ENCODE measurements at places on chromosomes 7 and 10. TPM values are rescaled to one million over a fixed set of nuclear protein-coding genes. Genes with fewer than 3 reads are reported as not detected.

Gene WASL
- total RNA-seq, result 24.2 TPM

Gene PLXNA4
- 0.40 TPM for total RNA-seq

Gene GRM3
- total RNA-seq, result not detected

Gene TUBAL3
- 0.24 TPM for total RNA-seq

Gene CFTR
- not detected for total RNA-seq

Data from A549 treated with dexamethasone at 1 μM for 4 hours (cell line).